ENCODE measurements at places on chromosomes 7 and 10.

GRCh38 chr7:151069841-151070573 lies 10.6 kb downstream of the FASTK start:
- DNase-seq: no peak

DNA sequence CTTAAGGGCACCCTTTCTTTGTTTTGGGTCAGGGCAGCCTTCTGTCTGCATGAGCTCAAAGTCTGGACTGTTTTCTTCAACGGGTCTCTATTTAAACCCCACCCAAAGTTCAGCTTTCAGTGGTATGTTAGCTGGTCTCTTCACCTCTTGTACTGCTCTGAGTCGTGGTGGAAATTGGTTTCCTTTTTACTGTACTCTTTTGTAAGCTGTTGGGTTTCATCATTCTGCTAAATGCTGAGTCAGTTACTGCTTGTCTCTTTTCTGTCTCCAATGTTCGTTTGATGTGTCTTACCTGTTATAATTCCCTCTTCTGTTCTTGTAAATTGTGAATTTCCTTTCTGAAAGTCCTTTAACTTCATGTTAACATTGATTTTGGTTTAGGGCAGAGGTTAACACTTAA lies 64.1 kb upstream of the MALRD1 start:
- DNase-seq: no peak

GRCh38 chr10:124403548-124403947 lies 15.2 kb downstream of the OAT start:
- DNase-seq: no peak

DNA sequence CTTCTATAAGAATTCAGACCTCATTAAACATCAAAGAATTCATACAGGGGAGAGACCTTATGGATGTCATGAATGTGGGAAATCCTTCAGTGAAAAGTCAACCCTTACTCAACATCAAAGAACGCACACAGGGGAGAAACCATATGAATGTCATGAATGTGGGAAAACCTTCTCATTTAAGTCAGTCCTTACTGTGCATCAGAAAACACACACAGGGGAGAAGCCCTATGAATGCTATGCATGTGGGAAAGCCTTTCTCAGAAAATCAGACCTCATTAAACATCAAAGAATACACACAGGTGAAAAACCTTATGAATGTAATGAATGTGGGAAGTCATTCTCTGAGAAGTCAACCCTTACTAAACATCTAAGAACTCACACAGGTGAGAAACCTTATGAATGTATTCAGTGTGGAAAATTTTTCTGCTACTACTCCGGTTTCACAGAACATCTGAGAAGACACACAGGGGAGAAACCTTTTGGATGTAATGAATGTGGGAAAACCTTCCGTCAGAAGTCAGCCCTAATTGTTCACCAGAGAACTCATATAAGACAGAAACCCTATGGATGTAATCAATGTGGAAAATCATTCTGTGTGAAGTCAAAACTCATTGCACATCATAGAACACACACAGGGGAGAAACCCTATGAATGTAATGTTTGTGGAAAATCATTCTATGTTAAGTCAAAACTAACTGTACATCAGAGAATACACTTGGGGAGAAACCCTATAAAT lies 24.1 kb downstream of the ZNF37A start:
- no peak for DNase-seq

All from neural crest cell (in vitro differentiated cells).